ENCODE measurements at places on chromosomes 4 and X. TPM values are rescaled to one million over a fixed set of nuclear protein-coding genes. Genes with fewer than 3 reads are reported as not detected.

DNA sequence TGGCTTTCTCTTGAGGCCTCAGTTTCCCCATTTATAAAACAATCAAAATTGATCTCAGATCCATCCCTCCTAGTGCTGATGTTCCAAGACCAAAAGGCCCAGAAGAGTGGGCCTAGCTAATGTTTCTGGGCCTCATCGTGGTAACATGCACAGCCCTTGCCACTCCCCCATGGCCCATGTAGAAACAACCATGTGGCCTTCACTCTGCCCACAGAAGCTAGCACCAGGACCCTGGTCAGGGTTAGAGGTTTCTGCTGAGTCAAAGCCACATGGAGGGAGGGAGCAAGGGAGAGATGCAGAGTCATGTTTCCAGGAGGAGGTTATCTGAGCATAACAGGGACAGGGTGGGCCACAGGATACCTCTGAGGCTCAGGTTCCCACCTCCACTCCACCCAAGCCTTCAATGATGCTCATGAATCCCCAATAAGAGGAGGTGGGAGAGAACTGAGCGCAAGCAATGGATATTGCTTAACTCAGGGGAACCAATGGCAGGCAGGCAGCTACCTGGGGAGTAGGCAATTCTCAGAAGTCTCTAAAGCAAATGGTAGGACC, 16.9 kb downstream of the OTUD5 start:
- no peak for DNase-seq

GRCh38 chrX:7242613-7243012, 94.7 kb upstream of the PUDP start:
- no peak for DNase-seq

DNA sequence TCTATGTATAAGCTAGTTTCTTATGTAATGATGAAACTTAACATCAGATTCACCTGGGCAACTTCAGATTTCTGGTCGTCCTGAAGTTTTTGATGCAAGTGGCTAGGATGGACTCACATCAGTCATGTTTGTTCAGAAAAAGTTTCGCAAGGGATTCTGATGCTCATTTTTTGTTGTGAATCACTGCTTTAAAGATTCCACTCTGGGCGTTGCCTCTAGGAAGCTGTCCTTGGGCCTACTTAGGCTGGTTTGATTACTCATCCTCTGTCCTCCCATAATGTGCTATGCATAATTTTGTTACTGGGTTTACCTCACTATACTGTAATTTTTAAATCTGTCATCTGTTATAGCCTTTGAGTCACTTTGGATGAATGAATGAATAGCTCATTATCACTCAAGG, 30.8 kb downstream of the HERC3 start:
- DNase-seq = no peak

- peak; percentile 7 for DNase-seq
Measured at GRCh38 chr4:2079006-2079405, 19.9 kb downstream of the NAT8L start.

Gene PAGE3
- total RNA-seq = not detected

GRCh38 chrX:57596516-57596915, 4.7 kb downstream of the ZXDB start:
- no peak for DNase-seq

- no peak for DNase-seq
Measured at GRCh38 chr4:14929669-14930068, 72.6 kb upstream of the CPEB2 start.

Gene MAGEC1
- total RNA-seq = not detected

DNA sequence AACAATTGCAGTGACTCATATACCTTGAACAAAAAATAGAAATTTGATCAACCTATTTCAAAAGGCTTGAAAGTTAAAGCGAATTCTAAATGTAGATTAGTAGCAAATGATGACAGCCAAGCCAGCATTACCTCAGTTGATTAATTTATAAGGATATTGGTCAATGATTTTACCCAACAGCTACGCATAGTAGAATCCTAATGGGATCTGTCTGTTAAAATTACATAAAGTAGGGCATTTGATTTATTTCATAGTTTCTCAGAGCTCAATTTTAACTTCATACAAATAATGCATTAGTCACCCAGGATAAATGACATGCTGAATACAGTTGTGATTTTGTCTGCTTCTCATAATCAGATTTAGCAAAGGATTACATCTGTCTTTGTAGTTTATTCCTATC, 12.0 kb downstream of the AFF2 start:
- no peak for DNase-seq

- DNase-seq = no peak
Measured at GRCh38 chrX:93591398-93591797, 82.0 kb downstream of the NAP1L3 start.

GRCh38 chr4:71473541-71474240, 134.9 kb downstream of the SLC4A4 start:
- DNase-seq = no peak

Gene RNF150
- total RNA-seq = 0.70 TPM

Gene TMEM271
- not detected for total RNA-seq

- no peak for DNase-seq
Measured at GRCh38 chrX:153865321-153865580, 20.7 kb downstream of the L1CAM start.

DNA sequence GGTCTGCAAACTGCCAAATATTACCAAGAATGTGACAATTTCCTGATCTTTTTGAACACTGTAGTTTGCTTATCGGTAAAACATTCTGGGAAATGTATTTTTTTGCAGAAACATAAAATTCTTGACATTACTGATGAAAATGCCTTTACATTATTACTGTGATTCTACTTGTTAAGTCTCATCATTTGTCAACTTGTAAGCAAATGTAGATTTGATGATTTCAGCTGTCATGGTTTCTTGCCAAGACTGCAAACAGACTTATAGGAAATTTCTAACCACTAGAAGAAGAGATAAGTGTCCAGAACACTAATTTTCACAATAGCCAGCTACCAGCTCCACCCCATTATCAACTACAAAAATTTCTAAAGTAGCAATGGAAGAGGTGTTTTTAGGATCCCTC, 560.4 kb downstream of the STPG2 start:
- no peak for DNase-seq

DNA sequence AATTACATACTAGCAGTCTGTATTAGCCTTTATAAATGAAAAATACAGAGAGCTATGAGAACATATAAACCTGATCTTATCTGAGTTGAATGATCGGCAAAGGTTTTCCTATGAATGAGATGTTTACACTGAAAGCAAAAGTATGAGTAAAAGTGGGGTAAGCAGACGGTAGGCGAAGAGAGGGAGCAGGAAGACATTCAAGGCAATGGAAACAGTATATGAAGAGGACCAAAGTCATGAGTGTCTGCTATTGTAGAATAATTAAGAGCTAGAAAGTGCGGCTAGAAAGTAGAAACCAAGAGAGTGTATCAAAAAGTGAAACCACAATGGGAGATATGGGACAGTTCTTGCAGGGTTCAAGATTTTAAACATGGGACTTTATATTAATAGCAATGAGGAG, 67.0 kb upstream of the TMLHE start:
- DNase-seq = no peak

Gene DMRTC1B
- not detected for total RNA-seq

Gene FANCB
- 1.8 TPM for total RNA-seq

DNA sequence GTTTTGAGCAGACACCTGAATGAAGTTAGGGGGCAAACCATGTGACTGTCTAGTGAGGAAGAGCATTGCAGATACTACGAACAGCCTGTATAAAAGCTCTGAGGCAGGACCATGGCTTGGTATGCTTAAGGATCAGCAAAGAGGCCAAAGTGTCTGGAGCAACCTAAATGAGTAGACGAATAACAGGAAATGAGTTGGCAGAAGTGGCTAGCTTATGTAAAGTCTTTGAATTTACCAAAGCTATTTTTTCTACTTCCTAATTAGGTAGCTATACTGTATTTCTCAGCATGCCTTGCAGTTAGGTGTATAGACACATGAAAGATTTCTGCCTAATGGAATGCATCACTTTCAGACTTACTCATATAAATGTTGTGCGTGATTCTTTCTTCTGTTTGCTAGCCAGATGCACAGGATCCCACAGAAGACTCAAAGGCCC, 9.3 kb upstream of the GPRIN3 start:
- no peak for DNase-seq

GRCh38 chr4:124803641-124804040, 91.1 kb upstream of the ANKRD50 start:
- DNase-seq = no peak

Gene GAB1
- 71.1 TPM for total RNA-seq

GRCh38 chr4:67394879-67395278, 150.4 kb downstream of the CENPC start:
- DNase-seq = no peak

Gene VEGFD
- 3.9 TPM for total RNA-seq

GRCh38 chrX:136048446-136048845, 63.2 kb downstream of the SLC9A6 start:
- no peak for DNase-seq

Gene CT45A5
- total RNA-seq = not detected

Gene BTK
- total RNA-seq = 1.7 TPM

GRCh38 chr4:83876047-83876446, 340.1 kb downstream of the GPAT3 start:
- no peak for DNase-seq

Gene MGAT4D
- not detected for total RNA-seq

Gene AMER1
- 4.1 TPM for total RNA-seq

- DNase-seq = no peak
Measured at GRCh38 chr4:18923496-18924161, 902.1 kb upstream of the LCORL start.
